SK-N-SH treated with all-trans-retinoic acid at 6 μM for 48 hours (cell line): ENCODE measurements at places on chromosomes 2 and 18.
A peak's percentile ranks its signal among the peaks of the same experiment; 100 is the strongest.

DNA sequence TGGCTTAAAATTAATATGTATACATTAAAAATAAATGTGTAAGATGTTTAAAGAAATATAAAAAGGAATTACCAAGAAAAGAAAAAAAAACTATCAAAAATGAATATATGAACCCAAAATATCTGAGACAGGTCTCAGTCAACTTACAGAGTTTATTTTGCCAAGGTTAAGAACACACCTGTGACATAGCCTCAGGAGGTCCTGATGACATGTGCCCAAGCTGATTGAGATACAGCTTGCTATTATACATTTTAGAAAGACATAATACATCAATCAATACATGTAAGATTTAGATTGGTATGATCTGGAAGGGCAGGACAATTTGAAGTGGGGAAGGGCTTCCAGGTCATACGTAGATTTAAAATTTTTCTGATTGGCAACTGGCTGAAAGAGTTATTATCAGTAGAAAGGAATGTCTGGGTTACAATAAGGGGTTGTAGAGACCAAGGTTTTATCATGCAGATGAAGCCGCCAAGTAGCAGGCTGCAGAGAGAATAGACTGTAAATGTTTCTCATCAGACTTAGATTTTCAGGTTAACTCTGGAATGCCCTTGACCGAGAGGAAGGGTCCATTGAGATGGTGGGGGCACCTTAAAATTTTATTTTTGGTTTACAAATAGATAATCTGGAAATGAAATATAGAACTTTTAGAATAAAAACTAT lies 74.7 kb downstream of the EXOC6B start:
- no peak for ATAC-seq

DNA sequence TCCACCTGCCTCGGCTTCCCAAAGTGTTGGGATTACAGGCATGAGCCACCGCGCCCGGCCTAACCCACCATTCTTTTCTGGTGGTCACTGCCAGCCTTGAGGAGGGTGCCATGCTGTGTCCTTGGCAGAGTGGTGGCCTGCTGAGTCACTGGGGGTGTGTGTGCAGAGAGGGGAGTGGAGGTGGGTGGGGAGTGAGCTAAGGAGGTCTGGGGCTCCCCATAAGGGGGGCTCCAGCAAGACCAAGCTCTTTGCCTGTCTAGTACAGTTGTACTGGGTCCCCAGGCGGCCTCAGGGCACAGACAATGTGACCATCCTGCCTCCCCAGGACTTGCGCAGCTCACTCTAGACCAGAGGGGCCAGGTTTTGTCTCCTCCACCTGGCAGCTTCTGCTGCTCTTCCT lies 36.1 kb downstream of the LAMA3 start:
- ATAC-seq, result no peak

- no peak for ATAC-seq
These were observed 16.8 kb downstream of the AFF3 start for GRCh38 chr2:100125626-100126025.

- ATAC-seq, result peak; percentile 35; the same call in 1 of the 3 replicates
These were observed 505.8 kb upstream of the NRP2 start for GRCh38 chr2:205176546-205176945.

DNA sequence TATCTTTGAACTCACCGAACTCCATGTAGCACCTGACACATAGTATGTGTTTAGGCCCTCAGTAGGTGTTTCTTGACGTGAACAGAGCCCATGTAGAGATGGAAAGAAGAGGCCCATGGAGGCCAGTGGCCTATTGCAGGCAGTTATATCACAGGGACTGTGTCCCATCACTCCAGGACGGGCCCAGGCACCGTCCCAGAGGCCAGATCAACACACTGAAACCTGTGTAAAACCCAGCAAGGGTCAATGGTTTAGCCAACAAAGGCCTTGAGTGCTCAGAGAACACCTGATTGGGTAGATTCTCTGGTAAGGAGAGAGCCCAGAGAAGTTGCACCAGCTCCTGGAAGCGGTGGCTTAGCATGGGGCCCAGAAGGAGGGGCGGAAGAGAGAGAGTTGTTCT lies 82.8 kb downstream of the INHBB start:
- no peak for ATAC-seq

- no peak for ATAC-seq
These were observed 38.8 kb downstream of the LIMS1 start for GRCh38 chr2:108573061-108573460.

GRCh38 chr2:236261452-236261851 lies 2.8 kb downstream of the ASB18 start:
- no peak for ATAC-seq

DNA sequence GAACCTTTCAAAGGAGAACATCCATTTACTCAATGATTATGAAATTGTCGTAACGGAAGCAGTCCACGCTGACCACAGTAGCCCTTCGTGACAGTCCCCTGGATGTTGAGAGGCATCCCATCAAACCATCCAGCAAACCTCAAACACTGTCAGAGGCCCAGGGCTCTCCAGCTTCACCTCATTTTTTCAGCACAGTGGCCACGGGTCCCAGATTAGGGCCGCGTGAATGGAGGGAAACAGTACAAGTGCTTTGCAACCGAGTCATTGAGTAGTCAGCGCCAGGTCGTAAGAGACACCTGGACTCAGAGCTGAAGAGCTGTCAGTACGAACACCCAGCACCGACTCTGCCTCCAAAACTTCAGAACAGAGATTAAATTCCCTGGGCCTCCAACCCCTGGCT lies 552.5 kb upstream of the SALL3 start:
- no peak for ATAC-seq

DNA sequence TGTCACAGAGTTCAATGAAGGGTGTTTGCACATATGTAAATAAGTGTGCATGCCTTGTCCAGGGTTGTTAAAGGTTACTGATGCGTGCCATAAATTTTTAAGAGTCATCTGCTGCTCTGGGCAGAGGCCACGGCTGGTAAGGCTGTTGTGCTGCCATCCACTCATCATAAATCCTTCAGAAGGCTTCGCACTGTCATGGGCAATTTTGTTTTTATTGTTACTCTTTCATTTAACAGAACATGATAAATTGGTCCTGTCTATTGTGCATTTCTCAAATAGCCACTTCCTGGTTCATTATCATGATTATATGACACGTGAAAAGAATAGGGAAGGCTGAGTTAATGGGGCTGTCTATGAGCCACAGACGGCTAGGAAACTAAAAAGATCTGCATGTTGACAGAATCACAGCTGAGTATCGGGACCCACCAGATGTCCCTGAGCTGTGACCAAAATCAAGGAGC lies 634.3 kb upstream of the SOX11 start:
- no peak for ATAC-seq

DNA sequence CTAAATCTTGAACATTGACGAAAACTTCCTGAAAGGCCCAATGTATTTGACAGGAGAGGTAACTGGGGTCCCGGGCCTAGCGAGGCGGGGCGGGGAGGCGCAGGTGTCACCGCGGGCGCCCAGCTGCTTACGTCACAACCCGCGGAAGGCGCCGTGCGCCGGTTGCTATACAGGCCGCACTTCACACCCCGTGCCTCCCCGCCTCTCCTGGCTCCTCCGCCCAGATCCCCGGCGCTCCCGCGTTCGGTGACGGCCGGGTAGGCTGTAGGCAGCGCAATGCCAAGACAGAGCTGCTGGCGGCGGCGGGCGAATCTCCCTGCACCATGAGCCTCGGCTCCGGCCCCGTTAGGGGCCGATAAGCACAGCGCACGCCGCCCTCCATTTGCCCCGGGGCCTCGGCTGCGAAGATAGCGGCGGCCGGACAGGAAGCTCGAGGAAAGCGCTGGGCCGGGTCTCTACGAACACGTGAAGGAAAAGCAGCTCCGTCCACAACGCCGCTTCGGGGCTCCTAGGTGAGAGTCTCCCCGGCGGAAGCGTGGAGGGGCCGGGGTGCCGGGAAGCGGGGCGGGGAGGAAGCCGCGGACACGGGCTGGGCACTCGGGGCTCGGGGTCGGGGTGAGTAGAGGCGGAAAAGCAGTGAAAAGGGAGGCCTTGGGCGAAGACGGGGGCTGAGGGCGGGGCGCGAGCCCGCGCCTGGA lies at the start of gene RNF138:
TSS of gene RNF138 (plus strand) at position 151 of the 698 bp plus-strand sequence. CDS start 903 bp downstream, outside the sequence.
- ATAC-seq, result peak; percentile 78

DNA sequence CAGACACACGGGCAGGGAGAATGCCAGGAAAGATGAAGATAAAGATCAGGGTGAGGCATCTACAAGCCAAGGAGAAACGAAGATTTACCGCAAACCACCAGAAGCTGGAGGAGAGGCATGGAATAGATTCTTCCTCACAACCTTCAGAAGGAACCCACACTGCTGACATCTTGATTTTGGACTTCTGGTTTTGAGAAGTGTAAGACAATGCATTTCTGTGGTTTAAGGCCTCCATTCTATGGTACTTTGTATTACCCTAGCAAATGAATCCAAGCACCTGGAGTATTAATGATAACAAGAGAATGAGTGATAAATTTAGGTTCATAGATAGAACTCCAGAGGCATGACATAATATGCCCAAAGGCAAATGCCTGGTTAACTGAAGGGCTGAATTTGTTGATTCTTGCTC lies 11.8 kb upstream of the FN1 start:
- no peak for ATAC-seq

- ATAC-seq, result peak; percentile 98
These were observed 274.7 kb downstream of the RNF144A start for GRCh38 chr2:7191932-7192331.

DNA sequence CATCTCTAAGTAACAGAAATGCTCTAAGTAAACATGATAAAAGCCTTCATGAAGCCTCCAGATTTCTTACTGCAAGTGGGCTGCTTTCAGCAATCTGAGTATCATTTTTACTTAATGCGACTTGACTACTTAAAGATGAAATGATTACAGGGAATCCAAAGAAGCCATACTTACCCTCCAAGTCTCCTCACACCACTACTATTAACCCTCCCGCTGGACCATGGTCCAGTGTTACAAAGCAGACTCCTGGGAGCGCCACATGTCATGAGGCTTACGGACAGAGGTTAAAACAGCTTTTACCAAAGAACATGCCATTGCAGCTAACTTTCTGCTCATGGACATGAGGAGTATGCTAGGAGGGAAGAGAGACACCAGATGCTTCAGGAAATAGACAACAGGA lies 46.4 kb downstream of the LPIN2 start:
- ATAC-seq, result no peak

DNA sequence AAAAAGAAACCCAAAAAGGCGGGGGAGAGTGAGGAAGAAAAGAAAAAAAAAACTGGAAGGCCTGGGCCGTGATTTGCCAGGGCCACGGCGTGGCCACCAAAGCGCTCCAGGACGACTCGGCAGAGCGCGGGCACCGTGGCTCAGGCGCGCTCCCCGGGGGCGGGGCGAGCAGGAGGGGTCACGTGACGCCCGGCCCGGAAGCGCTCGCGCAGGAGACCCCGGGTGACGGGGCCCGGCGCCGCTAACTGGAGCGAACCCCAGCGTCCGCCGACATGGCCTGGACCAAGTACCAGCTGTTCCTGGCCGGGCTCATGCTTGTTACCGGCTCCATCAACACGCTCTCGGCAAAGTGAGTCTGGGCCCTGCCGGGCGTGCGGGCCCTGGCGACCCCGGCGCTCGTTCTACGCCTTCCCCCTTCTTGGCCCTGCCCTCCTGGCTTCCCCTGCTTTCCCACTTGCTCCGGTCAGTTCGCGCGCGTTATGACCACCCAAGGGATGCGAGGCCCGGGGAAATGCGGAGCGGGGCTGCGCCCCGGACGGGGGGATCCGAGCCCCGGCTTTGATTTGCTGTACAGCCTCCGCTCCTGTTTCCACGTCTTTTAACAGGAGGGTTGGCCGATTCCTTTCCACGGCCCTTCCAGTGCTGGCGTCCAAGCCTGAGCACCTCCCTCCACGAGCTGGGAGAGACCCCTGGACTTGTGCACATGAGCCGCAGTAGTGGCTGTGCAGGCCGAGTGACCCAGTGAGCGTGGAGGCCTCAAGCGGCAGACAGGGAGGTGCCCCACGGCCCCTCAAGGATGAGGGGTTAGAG lies at the start of gene SLC35F6:
TSS of gene SLC35F6 (plus strand) at position 207 of the 810 bp plus-strand sequence. CDS start at position 273, 66 bp downstream.
- ATAC-seq, result peak; percentile 96

DNA sequence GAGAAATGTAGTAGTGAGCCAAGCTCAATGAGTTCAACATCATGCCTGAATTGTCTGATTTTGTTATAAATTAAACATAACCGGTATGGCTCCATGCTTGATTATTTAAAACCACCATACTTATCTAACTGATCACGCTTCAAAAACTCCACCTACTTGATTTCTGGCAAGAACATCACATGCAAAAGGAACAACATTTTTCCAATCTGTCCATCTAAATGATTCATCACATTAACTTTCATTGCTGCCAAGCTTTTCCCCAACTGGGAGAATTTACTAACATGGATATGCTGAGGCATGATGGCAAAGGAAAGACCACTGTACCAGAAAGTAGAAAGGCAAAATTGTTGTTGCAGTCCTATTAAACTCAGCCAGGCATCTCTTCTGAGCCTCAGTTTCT lies 286.8 kb downstream of the TRIB2 start:
- no peak for ATAC-seq

GRCh38 chr2:10884574-10884975 lies 27.2 kb upstream of the KCNF1 start:
- ATAC-seq, result no peak

DNA sequence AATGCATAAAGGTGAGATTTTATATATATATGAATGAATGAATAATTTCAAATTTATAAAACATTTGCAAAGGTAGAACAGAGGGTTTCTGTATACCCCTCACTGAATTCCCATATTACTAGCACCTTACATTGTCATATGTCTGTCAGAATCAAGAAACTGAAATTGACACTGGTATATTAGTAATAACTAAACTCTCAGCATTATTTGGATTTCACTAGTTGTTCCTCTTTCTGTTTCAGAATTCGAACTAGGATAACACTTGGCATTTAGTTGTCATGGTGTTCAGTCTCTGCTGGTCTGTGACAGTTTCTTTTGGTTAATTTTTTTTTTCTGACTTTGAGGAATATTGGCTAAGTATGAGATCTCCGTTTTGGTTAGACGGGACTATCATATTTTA lies 275.9 kb downstream of the DCC start:
- ATAC-seq, result no peak

DNA sequence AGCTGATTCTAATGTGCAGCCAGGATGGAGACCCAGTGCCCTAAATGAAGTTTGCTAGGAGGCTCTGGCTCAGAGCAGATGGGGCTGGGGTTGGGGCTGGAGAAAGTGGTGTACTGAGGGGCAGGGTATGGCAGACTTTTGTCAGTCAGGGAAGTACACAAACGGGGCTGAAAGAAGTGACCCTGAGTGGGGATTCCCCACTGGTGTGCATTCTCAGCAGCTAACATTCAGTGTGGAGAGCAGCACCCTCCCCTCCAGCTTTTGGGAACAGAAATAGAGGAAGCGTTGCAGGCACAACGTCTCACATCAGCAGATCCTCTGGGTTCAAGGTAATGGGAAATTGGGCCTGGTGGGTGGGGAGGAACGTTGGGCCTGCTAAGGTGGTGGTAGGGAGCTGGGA lies 89.1 kb upstream of the GCFC2 start:
- ATAC-seq, result no peak

GRCh38 chr2:2838548-2838845 lies 507.4 kb upstream of the MYT1L start:
- ATAC-seq, result no peak

GRCh38 chr2:28618221-28619141 lies 122.6 kb downstream of the PLB1 start:
- ATAC-seq, result no peak
